ENCODE measurements at places on chromosomes 6 and 20.

- no peak for DNase-seq
Measured at GRCh38 chr6:148342350-148343046, at the start of gene SASH1. Gene SASH1, plus strand, starts transcription at chr6:148342838. Its CDS starts 230 bp downstream, at chr6:148343068.

- DNase-seq = no peak
Measured at GRCh38 chr20:57573242-57573641, 12.3 kb downstream of the PCK1 start.

GRCh38 chr6:49479308-49479970 lies 16.3 kb downstream of the CENPQ start:
- no peak for DNase-seq

- DNase-seq = no peak
Measured at GRCh38 chr6:160357088-160357487, 8.9 kb downstream of the SLC22A3 start.

DNA sequence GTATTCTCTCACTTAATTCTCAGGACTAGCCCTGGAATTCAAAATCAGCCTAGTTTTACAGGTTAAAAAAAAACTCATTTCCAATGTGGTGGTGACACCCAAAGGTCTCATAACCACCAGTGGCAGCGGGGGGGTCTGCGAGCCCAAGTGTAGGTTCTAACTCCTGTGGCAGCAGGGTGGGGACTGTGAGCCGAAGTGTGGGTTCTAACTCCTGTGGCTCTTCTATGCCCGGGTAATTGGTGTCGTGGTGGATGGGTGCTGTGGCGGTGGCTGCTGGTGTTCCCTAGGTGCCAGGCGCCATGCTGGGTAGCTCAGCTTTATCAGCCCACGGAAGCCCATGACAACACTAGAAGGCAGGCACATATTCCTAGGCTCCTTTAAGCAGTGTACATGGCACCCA lies 4.9 kb upstream of the ANKRD60 start:
- DNase-seq = no peak

DNA sequence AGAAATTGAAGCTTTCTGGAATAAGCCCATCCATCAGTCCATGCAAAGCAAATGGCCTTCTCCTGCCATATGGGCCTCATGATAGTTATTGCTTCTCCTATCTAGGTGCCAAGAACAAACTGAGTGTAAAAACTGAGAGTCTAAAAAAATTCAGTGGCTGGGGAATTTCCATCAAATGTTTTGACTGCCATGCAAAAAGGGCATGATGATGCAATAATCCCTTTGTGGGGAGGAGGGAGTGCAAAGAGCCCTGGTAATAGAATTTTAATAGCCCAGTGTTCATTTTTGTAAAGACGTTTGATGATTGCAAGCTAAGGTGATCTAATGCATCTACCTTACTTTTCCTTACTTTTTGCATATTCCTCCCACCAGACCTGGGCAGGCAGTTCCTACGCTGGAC lies 683.7 kb downstream of the EPM2A start:
- no peak for DNase-seq

GRCh38 chr6:152091201-152091600 lies 283.7 kb downstream of the ESR1 start:
- DNase-seq = no peak

DNA sequence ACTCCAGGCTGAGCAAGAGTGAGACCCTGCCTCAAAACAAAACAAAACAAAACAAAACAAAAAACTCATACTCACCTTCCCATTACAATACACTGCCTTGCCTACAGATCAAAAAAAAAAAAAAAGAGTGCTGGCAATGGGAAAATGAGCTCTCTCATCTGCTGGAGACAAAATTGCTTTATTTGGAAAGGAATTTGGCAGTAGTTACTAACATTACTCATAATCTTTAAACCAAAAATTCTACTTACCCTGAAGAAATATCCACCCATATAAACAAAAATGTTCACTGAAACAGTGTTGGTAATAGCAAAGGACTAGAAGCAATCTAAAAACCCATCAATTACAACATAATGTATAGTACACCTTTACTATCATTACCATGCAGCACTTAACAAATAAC lies 120.4 kb downstream of the RNGTT start:
- DNase-seq = no peak

- DNase-seq = no peak
Measured at GRCh38 chr20:33025318-33025876, 6.1 kb upstream of the BPIFB6 start.

DNA sequence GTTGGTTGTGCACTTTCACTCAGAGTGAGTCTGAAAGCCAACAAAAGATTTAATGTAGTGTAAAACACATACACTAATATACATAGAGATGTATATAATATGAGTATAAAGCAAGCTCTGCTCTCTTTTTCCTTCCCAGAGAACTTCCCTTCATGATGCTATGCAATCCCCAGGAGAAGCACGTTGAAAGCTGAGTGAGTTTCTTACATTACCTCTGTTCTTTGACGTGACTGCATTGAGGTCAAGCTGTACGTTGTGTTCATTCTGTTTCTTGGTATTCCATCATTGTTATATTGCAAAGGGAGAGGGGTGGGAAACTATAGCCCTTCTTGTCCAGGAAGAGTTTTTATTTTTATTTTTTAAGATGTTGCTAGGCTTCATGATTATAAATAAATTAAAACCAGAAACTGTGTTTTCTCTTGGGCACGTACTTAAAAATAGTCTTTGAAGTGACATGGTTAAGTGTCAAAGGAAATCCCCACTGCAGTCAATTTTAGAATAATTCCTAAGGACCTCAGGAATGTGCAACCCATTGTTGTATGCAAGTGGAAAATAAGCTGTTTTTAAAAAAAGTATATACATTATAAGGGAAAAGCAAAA lies 651.0 kb downstream of the CD109 start:
- DNase-seq = no peak

DNA sequence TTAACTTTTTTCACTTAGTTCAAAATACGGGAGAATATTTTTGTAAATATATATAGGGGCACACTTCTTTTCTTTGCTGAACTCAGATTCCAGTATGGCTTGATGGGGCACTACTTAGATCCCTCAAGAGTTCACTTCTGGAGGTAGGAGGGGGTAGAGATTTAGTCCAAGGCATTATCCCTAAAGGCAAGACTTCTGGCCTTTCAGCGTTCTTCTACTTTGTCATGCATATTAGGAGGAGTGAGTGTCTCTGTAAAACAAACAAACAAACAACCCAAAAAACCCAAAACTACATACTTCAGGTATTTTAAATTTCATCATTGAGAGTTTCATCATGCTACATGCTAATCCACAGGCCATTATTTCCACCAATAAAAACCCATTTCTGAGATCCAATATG lies 32.0 kb downstream of the SMPDL3A start:
- no peak for DNase-seq

- DNase-seq = no peak
Measured at GRCh38 chr6:41577356-41578216, 31.4 kb downstream of the FOXP4 start.

GRCh38 chr6:168128631-168129291 lies 49.7 kb upstream of the FRMD1 start:
- no peak for DNase-seq

- no peak for DNase-seq
Measured at GRCh38 chr6:69790629-69791028, 6.2 kb downstream of the LMBRD1 start.

DNA sequence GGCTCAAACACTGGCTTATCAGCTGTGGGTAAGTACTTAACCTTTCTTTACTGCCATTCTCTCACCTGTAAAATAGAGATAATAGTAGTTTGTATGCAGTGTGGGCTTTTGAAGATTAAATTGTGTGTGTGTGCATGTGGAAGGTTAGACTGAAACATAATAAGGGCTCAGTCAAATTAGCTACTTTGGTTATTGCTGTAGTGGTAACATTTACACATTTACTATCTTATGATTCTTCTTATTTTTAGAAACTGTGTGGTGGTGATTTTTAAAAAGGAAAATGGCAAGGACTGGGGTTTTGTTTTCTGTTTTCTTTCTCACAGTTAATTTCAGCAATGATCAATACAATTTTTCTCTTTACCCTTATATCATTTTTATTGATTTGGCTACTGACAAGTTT lies 206.9 kb downstream of the NKAIN2 start:
- DNase-seq = no peak

DNA sequence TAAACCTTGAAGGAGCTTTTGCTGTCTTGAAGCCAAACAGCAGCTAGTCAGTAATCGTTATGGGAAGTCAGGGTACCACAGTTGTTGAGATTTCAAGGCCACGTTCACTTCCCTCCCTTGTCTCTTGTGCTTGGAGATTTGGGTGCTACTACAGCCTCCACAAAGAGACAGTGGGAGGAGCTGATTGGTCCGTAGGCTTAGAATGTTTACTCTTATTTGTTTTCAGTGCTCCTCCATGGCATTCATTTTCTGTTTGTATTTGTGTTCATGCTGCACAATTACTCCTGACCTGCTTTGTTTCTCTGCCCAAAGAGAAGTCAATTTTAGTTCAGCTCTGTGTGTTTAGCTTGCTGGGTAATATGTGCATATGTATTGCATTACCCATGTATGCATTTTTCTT lies 147.7 kb downstream of the PRL start:
- DNase-seq = no peak

DNA sequence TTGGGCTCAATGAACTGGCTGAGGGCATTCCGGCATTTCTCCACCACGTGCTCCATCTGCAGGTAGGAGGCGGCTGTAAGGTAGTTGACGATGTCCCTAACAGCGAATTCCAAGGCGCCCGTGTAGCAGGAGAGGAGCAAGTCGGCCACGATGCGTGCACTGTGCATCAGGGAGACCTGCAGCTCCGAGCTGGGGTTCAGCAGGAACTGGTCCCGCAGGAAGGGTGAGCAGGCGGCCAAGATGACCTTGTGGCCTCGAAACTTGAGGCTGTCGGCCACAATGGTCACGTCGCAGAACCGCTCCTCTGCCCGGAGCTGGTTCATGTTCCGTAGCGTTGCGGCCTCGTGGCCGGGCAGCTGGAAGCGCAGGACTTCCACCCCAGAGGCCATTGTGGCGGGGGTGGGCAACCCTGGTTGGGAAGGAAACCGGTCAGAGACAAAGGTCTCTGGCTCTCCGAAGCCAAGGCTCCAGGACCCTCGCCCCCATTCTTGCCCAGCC lies 920 bp downstream of the ZBTB12 start:
- DNase-seq = no peak

DNA sequence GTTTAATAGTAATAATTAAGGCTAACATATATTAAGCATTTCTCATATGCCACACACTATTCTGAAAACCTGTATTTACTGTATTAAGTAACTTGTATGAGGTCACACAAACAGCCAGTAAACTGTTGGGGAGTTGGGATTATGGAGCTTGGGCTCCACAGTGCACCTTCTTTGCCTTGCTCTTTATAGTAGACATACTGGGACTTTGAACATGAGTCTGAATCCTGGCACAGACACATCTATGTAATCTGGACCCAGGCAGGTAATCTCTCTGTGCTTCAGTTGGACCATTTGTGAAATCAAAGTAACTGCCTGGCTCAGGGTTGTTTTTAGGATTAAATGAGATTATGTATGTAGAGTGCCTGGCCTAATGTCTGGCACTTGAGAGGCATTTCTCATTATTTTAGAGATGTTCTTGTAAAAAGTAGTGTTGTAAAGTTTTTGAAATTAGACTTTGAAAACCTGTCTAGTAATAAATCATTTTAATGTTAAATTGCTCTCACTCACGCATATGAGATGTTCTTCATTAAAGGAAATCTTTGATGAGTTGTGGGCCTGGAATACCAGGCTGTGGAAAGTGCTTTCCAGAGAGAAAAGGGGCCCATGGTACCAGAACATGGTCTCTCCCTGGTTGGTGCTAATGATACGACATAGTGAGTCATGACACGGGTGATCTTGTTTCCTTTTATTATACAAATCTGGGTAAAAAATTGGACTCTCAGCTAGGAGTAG lies 34.3 kb downstream of the LRRC1 start:
- no peak for DNase-seq

DNA sequence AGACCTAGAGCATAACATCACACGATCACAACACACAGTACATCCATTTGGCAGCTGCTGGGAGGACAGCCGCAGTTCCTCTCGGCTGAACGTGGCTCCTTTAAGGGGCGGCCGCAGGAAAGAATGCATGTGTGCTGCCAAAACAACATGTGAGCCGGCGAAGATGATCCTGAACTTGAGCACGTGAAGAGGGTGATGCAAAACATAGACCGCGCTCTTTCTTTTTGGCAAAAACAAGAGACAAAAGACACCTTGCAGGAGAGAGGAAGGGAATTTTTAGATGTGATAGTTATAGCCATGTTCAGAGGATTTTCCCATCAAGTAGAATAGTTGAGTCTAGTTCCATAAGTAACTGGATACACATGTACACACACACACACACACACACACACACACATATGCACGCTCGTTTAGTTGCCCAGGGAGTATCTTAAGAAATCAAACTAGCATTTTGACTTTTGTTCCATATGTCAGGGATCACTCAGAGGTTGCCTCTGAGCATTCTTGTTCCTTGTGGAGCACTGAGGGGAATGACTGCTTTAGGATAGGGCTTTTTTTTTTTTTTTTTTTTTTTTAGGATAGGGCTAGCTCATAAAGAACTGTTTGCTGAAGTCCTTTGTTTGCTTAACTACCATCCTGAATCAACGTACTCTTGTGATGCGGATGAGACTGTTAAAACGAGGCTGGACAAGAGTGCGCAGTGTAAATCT lies 21.7 kb upstream of the RANBP9 start:
- DNase-seq = no peak

- DNase-seq = no peak
Measured at GRCh38 chr6:92495242-92495641, 924.1 kb downstream of the EPHA7 start.

DNA sequence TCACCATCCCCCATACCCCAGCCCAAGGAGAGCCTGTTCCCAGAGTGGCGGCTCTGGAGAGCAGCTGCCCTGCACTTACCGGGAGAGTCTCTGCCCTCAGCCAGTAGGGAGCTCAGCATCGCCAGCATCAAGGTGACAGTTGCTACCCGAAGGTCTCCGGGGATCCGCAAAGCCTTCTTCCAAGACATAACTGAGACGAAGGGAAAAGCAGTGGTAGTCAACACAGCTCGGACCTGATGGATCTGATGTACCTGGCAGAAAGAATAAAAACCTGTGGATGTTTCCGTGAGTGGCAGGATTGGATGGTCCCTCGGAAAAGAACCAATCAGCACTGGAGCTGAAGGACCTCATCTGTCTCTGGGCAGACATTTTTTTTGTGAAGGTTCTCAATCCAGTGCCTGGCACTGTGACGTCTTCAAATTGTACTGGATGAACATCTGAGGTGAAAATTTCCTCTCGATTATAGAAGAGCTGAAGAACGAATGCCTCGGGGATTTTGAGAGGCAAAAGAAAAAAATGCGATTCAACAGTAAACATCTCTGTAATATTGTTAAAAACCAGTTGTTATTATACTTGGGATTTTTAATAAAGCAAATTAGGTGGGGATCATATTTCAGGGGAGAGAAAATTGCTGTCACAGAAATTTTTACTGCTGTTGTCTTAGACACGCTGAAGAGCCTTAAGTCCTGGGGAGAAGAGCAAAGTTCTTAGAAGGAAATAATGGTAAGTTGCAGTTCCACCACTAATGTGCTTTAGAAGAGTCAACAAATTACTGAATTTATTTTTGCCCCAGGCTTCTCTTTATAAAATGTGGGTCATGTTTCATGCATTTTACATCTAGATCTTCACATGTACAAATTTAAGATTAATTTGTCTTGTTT lies at the start of gene HLA-DQB1:
TSS of gene HLA-DQB1 (minus strand) at position 238 of the 881 bp plus-strand sequence. CDS start at position 188, 50 bp downstream.
- DNase-seq = no peak

- no peak for DNase-seq
Measured at GRCh38 chr6:170269846-170270541, 20.9 kb downstream of the DLL1 start.
